ENCODE measurements at places on chromosomes 16 and 17. TPM values are rescaled to one million over a fixed set of nuclear protein-coding genes. Genes with fewer than 3 reads are reported as not detected.

AIPL1 gene
- not detected for total RNA-seq

GRCh38 chr16:29114574-29114973, 129.7 kb downstream of the LAT start:
- DNase-seq, result no peak

GRCh38 chr17:7351665-7352502, at the start of gene KCTD11:
Gene KCTD11 (plus strand): TSS chr17:7352162.
- peak; percentile 99 for DNase-seq

GRCh38 chr16:19704321-19705145, 13.5 kb downstream of the KNOP1 start:
- DNase-seq, result peak; percentile 85

GRCh38 chr17:78990349-78991016, 10.8 kb upstream of the LGALS3BP start:
- DNase-seq, result peak; percentile 39

ACSM2A gene
- not detected for total RNA-seq

DNA sequence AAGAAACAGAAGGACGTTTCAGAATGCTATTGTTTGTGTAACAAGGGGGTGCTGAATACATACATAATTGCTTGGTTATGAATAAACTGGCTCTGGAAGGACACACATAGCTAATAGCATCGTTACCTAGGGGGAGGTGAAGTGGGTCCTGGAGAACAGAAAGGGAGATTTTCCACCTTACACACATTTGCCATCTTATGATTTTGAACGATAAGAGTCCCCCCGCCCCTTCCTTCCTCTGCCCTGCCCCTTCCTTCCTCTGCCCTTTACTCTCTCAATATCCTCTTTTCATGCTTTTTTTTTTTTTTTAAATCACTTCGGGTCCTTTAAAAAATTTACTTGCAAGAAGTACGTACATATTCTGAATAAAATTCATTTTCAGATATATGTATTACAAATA, 902 bp upstream of the DHRS7B start:
- no peak for DNase-seq

GRCh38 chr17:35094902-35095301, 24.8 kb downstream of the RAD51D start:
- DNase-seq, result peak; percentile 86

CFAP97D1 gene
- total RNA-seq, result not detected

CCL3 gene
- 0.36 TPM for total RNA-seq

- DNase-seq, result no peak
Observed at GRCh38 chr17:57899822-57900221, 50.0 kb upstream of the MRPS23 start.

- DNase-seq, result no peak
Observed at GRCh38 chr16:12582696-12583095, 221.0 kb downstream of the CPPED1 start.

- DNase-seq, result peak; percentile 42
Observed at GRCh38 chr17:8072341-8072728, 15.2 kb downstream of the ALOX12B start.

GRCh38 chr17:58504826-58505351, 9.5 kb downstream of the MTMR4 start:
- DNase-seq, result no peak

GRCh38 chr17:52030052-52030451, 128.5 kb downstream of the CA10 start:
- no peak for DNase-seq

- DNase-seq, result no peak
Observed at GRCh38 chr17:31888124-31888523, 13.4 kb downstream of the UTP6 start.

GH1 gene
- not detected for total RNA-seq

NPIPB9 gene
- total RNA-seq, result 2.7 TPM

- no peak for DNase-seq
Observed at GRCh38 chr17:61235827-61236197, 163.8 kb upstream of the TBX2 start.

- DNase-seq, result no peak
Observed at GRCh38 chr17:6710317-6710716, 2.9 kb downstream of the SLC13A5 start.

TMEM100 gene
- total RNA-seq, result 0.36 TPM

DNA sequence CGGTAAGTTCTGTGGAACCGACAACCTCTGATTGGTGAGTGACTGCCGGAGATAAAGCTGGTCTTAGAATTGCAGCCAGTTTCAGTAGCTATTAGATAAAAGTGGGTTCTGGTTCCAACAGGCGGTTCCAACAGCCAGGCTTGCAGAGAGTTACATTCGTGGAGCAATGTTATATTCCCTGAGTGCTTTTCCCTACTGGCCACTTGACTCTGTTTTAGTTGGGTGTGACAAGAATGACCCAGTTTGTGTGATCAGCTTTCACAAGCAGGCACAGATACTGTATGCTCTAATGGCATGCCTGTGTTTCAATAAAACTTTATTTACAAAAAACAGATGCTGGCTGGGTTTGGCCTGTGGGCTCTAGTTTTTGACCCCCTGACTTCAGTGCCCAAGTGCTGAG, 196.6 kb downstream of the SNX29 start:
- no peak for DNase-seq

- DNase-seq, result no peak
Observed at GRCh38 chr17:75439287-75439686, 17.1 kb upstream of the TMEM94 start.

DNA sequence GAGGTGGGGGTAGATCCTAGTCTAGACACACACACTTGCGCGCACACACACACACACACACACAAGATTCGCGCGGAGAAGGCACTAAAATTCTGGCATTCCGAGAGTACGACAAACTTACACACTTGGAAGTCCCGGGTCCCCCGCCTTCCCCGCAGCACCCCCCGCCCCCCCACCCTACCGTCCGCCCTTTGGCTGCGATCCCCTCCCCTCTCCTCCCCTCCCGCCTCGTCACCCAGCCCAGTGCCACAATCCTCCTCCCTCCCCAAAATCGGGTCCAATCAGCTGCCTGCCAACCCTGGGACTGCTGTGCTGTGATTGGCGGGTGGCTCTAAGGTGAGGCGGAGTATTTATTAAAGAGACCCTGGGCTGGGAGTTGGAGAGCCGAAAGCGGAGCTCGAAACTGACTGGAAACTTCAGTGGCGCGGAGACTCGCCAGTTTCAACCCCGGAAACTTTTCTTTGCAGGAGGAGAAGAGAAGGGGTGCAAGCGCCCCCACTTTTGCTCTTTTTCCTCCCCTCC, at the start of gene SOX9:
Gene SOX9, plus strand, starts transcription at position 379 of the 522 bp plus-strand sequence. CDS start 372 bp downstream, outside the sequence.
- DNase-seq, result peak; percentile 100

- DNase-seq, result no peak
Observed at GRCh38 chr17:79808763-79809529, 12.1 kb upstream of the CBX8 start.

C16orf92 gene
- total RNA-seq, result not detected

CBX2 gene
- 0.88 TPM for total RNA-seq

KRT13 gene
- total RNA-seq, result not detected

DNA sequence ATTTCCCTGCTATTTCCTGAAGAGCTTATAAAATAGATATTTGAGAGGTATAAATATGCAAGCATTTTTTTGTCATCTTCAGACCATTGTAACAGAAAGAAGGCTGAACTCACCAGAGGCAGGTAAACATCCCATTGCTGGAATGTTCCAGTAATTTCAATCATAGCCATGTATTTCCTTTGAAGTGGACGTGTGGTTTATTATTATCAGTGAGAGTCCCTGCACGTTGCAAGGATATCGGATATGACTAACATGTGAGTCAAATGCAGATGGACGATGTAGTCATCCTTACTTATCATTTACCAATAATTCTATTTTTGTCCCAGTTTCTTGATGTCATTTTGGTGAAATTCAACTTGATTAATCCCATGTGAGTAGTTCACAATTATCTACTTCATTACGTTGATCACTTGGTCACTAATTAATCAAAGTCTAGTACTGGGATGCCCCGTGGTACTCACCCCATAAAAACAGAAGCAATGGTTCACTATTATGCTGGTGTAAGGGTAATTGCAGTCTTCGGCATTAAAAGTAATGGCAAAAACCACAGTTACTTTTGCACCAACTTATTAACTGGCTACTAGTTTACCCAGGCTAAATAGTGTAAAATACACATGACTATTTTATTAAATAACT, 89.5 kb downstream of the VAT1L start:
- DNase-seq, result no peak

DNA sequence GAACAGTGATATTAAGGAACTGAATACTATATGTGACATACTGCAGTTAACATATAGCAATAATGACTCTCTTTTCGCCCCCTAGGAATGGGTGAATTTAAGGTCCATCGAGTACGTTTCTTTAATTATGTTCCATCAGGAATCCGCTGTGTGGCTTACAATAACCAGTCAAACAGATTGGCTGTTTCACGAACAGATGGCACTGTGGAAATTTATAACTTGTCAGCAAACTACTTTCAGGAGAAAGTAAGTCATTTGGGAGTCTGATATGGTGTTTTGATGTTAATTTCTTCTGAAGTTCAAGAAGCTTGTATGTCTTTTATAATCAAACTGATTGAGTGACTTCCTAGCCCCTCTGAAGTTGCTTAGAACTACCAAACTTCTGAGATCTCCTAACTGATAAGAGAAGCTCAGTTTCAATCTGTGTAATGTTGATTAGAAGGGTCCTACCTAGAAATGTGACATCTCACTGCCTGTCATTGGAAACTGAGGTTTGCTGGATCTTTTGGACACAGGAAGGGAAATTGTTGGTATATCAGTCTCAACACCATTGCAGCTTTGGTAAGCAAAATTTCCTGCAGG, 1.0 kb downstream of the UTP4 start:
- DNase-seq, result no peak

- DNase-seq, result no peak
Observed at GRCh38 chr16:50610331-50611262, 62.4 kb downstream of the NKD1 start.

GRCh38 chr17:1455291-1455796, 688 bp downstream of the CRK start:
- peak; percentile 94 for DNase-seq

- no peak for DNase-seq
Observed at GRCh38 chr17:66713533-66714042, 121.3 kb upstream of the CACNG5 start.

NFE2L1 gene
- total RNA-seq, result 165 TPM

DNA sequence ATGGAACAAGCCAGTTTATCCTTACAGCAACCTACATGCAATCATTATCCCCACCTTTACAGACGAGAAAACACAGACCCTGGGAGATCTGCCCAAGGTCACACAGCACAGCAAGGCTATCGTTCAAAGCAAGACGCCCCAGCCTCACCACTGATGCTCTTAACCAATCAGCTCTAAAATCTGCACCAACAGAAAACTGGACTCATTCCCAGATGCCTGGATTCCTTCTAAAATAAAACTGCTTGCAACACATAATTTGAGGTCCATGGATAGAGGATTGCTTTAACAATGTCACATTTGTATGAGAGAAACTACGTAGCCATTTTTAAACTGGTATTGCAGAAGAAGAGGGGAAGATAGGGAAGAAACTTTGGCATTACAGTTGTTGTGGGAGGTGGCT, 6.8 kb downstream of the COTL1 start:
- DNase-seq, result no peak

GRCh38 chr16:47724115-47724785, 263.1 kb downstream of the PHKB start:
- DNase-seq, result peak; percentile 64

MT1E gene
- 105 TPM for total RNA-seq

KRTAP3-3 gene
- not detected for total RNA-seq

DNA sequence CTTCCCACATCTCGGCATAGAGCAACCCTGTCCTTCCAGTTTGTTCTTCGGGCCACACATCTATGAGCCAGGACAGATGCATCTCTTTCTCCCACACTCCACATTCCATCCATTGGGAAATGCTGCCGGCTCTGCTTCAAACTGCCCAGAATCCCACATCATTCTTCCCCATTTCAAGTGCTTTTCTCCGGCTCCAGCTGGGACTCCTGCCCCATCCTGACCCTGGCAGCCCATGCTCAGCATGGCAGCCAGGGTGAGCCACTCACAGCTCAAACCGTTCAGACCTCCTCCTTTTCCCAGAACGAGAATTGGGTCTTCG, 132.8 kb upstream of the SDK2 start:
- DNase-seq, result no peak

DNA sequence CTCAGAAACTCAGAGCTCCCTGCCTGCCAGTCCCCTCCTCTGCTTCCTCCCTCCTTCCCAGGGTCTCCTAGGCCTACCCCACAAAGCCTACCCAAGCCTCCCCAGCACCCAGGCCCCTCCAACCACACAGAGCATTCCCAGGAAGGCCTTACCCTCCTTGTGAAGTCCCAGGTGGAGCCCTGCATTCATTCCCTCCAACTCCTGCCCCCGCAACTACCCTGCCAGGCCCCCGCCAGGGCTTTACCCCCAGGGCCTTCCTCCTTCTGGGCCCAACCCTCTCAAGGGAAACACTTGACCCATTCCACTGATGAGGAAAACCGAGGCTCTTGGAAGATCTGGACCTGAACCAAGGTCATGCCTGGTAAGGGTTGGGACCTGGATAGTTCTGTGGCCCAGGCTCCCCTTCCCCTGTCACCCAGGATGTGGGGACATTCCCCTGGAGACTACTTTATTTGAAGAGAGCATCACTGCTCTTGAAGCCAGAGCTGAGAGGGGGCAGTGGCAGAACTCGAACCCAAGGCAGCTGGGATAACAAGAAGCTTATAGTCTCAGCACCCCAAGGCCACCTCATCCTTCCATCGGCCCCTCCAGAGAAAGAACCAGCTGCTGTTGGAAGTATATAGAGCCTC, 12.5 kb downstream of the PLLP start:
- DNase-seq, result peak; percentile 65

IGF2BP1 gene
- total RNA-seq, result 0.59 TPM

NKD1 gene
- total RNA-seq, result under 0.01 TPM

SCARF1 gene
- 0.88 TPM for total RNA-seq

SRL gene
- not detected for total RNA-seq

CBX4 gene
- total RNA-seq, result 17.1 TPM

DNA sequence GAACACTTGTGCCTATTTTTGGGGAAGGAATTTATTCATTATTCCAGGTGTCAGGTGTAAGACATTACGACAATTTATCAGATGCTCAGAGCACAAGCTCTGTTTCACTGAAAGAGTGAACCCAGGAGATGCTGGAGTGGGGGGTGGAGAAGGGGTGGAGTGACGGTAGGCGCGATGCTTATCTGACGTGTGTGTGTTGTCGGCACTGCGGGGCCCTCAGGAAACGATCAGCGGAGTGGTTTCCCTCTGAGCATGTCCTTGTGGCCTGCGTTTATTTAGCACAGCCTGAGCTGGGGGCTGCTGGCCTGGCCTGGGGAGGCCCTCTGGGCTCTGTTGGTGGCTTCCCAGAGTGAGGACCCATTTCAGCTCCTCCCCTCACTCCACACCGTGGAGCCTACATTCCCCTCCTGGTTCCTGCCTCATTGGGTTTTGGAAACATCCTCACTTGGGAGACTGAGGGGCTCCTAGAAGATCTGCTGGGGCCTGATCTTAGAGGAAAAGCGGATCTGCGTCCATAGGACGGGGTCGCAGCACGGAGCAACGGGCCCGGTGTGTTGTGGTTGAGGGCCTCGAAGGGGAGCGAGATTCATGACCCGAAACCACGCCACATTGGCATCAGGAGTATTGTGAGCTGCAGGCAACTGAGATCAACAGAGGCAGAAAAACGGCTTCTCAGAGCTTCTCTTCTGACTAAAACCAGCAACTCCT, 19.0 kb upstream of the GNG13 start:
- no peak for DNase-seq

- peak; percentile 65 for DNase-seq
Observed at GRCh38 chr16:1788095-1788707, 5.3 kb downstream of the IGFALS start.

- DNase-seq, result peak; percentile 83
Observed at GRCh38 chr17:79852748-79853147, 13.5 kb upstream of the CBX4 start.

All from osteoblast (primary cell).